ENCODE measurements at places on chromosomes 4 and X. TPM values are rescaled to one million over a fixed set of nuclear protein-coding genes. Genes with fewer than 3 reads are reported as not detected.

The MAPK10 gene
- 3.0 TPM for polyA plus RNA-seq

The GC gene
- not detected for polyA plus RNA-seq

The TRO gene
- polyA plus RNA-seq, result 0.92 TPM

The STK32B gene
- polyA plus RNA-seq, result 0.23 TPM

The CFAP99 gene
- polyA plus RNA-seq, result not detected

The HS3ST1 gene
- 3.7 TPM for polyA plus RNA-seq

The RNF150 gene
- 3.1 TPM for polyA plus RNA-seq

The NOX1 gene
- 6.6 TPM for polyA plus RNA-seq

The USP17L29 gene
- polyA plus RNA-seq, result not detected

The CLTRN gene
- polyA plus RNA-seq, result 0.60 TPM

The PNMA3 gene
- 0.69 TPM for polyA plus RNA-seq

The KCNIP4 gene
- 0.79 TPM for polyA plus RNA-seq

The MAP7D3 gene
- polyA plus RNA-seq, result 3.6 TPM

The GCNA gene
- polyA plus RNA-seq, result 1.5 TPM

The RAB9B gene
- polyA plus RNA-seq, result under 0.01 TPM

The F8A3 gene
- polyA plus RNA-seq, result 2.4 TPM

The XAGE2 gene
- not detected for polyA plus RNA-seq

The F8A2 gene
- polyA plus RNA-seq, result not detected

The CABS1 gene
- not detected for polyA plus RNA-seq

The FOXO4 gene
- polyA plus RNA-seq, result 27.3 TPM

The TCEAL6 gene
- polyA plus RNA-seq, result 0.63 TPM

The TMEM47 gene
- polyA plus RNA-seq, result 4.7 TPM

The PRRG1 gene
- polyA plus RNA-seq, result 1.8 TPM

The ABLIM2 gene
- polyA plus RNA-seq, result 7.4 TPM

Data from sigmoid colon (tissue), 7 donors.